A549 (cell line): ENCODE measurements at places on chromosomes 3 and 15.

GRCh38 chr3:49124991-49125670 is 4.5 kb upstream of the USP19 start:
- no peak for DNase-seq

DNA sequence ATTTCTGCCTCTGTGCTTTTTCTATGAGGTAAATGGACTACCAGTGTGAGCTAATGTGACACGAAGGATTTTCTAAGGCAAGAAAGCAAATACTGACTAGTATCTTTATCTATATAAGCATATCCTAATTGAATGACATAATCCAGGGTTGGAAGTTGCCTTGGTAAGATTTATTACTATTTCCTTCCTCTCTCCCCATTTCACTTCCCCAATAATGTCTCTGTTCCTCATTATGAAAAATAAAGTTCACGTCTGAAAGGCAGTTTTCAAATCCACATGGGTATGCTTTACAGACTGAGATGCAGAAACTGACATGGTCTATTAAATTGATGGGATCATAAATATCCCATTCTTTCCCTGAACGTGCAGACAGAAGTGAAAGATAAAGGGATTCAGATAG is 86.0 kb downstream of the DTWD1 start:
- no peak for DNase-seq

DNA sequence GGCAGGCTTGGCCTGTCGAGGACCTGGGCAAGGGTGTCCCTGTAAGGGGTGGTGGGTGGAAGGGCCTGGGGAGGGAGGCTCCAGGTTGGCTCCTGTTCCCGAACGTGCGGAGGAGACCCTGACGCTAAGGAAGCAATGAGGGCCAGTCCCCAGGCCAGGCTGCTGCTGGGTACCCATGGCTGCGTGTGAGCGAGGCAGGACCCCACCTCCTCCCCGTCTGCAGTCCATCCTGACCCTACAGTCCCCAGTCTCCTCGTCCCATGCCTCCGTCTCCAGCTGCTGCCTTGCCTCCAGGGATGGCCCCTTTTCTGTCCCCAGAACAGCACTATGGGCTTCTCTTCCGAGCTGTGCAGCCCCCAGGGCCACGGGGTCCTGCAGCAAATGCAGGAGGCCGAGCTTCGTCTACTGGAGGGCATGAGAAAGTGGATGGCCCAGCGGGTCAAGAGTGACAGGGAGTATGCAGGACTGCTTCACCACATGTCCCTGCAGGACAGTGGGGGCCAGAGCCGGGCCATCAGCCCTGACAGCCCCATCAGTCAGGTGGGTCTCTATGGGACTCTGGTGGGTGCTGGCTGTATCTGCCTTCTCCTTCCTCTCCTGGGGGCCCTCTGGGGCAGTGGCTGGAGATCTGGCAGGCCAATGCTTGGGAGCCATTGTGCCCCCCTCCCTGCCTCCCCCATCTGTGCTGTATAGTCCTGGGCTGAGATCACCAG is 571 bp downstream of the FES start:
- no peak for DNase-seq

DNA sequence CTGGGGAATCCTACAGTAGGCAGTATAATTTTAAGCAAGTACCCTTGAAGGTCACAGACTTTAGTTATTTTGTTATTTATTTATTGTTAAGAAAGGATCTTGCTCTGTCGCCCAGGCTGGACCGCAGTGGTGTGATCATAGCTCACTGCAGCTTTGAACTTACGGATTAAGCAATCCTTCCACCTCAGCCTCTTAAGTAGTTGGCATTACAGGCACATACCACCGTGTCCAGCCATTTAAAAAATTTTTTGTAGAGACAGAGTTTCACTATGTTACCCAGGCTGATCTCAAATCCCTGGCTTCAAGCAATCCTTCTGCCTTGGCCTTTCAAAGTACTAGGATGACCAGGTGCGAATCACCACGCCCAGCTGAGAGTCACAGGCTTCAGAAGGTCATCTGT is 22.1 kb upstream of the SH3BP5 start:
- no peak for DNase-seq

DNA sequence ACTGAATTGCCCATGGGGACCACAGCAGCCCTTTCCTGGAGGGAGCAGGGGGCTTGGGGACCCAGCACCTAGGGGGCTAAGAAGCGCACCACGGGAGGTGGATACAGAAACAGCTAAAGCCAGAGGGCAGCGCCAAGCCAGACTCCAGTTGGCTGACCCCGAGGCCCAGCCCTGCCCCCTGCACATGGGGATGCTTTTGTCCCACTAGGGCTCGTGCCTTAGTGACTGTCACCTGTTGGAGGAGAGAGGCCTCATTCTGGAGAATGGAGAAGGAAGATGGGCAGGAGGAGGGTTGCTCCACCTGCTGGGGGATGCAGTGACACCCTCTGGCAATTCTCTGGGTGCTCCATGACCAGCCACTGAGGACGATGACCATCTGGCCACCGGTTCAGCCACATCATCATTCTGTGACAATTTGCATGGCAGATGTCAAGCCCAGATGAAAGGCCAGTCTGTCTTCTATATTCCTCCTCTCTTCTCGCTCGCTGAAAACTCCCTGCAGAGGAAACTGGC is 167.8 kb upstream of the TLE3 start:
- no peak for DNase-seq

DNA sequence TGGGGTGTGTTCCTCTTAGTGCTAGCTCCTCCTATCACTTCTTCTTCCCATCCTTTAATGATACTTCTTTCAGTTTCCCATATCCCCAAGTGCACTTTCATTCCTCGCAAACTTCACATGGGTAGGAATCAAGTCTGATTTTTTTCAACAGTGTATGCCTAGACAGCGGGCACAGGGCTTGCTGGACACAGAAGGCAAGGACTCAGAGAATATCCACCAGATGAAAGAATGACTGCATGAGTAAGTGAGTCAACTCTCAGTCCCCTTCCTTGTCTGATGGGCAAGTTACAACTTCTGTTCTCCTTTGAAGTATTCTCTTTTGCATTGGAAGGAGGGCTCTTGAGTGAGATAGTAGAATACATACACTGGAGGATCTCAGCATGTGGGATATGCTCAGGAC is 3.1 kb upstream of the SQOR start:
- no peak for DNase-seq

- DNase-seq: no peak
Measured at GRCh38 chr3:107600780-107601179, 78.0 kb downstream of the BBX start.

- DNase-seq: no peak
Measured at GRCh38 chr3:81871358-81872155, 110.1 kb upstream of the GBE1 start.

DNA sequence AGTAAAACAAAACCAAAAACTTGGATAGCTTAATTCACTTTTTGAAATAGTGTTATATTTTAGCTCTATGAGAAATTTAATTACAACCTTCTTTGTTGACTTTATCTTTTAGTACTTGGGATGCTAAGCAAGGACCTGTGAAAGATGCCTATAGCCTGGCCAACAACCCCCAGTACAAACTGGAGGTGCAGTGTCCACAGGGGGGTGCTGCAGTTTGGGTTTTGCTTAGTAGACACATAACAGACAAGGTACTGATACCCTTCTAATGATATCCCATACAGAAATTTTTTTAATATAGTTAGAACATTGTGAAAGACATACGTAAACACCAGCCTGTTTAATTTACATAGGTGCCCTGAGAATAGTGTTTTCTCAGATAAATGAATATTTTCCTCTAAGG is 35.3 kb downstream of the CAPN7 start:
- peak; percentile 32 for DNase-seq

DNA sequence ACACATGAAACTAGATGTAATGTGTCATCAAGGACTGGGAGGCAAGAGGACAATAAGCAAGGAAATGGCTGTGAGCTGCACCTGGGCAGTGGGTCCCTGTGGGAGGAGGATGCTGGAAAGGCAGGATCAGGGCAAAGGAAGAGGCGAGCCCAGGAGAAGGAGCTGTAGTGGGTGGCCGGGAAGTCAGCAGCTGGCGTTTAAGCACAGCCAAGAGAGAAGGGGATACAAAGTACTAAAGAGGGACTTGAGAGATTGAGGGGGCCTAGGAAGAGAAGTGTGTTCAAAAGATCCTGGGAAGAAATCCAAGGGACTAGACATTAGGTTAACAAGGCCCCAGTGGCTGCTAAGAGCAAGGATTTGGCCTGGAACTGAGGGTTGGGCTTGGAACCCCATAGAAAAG is 188.5 kb upstream of the SLC24A5 start:
- no peak for DNase-seq

DNA sequence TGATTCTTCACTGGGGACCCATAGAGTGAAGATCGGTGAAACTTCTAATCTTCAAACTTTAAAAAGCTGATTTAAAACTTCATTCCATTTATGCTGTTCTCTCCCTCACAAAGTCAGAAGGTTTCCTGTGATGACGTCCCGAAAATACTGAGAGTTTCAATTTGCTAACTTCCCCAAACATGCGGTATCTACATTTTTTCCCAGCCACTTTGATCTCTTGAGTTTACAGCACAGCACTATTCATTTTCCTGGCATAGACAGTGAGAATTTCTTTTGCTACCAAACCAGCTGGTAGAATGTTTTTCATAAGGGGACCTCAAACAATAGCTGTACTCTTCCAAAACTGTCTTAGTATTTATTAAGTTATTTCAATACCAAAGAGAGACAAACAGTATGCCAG is 156.8 kb downstream of the LSAMP start:
- DNase-seq: no peak

GRCh38 chr3:185582871-185583270 is 3.2 kb upstream of the SENP2 start:
- DNase-seq: no peak

DNA sequence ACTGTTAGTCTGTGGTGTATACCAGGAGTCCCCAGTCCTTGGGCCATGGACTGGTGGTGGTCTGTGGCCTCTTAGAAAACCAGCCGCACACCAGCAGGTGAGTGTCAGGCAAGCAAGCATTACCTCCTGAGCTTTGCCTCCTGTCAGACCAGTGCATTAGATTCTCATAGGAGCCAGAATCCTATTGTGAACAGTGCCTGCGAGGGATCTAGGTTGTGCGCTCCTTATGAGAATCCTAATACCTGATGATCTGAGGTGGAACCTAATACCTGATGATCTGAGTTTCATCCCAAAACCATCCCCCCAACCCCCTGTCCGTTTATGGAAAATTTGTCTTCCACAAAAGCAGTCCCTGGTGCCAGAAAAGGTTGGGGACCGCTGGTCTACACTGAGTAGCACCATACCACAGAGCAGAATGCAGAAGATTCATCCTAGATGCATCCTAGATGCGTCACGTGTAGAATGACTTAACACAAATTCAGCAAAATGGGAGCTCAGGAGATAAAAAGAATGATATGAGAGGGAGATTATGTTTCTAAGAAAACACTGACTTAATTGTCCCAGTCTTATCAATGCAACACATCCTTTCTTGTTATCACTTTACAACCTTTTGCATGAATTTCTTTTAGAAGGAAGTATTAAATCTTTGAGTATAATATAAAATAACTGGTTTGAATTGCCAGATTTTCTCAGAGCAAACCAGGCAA is 28.5 kb downstream of the SELENOT start:
- no peak for DNase-seq

- no peak for DNase-seq
Measured at GRCh38 chr3:52120556-52121463, 33.4 kb downstream of the POC1A start.

DNA sequence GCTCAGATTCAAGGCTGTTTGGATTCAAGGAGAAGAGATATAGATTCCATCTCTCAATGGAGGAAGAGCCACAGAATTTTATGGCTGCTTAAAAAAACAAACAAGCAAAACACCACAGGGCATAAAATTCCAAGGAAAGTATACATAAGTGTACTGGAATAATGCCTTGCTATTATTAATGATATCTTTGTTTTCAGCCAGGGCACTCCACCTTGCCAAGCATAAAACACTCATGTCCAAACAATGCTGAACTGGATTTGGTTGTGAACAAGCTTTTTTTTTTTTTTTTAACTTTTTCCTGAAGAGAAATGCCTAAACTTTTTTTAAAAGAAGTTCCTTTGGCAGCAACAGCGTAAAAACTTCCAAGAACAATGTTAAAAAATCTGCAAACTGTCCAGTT is 4.8 kb upstream of the CLSTN2 start:
- DNase-seq: no peak

GRCh38 chr3:104629038-104629437 is 737.7 kb upstream of the ALCAM start:
- no peak for DNase-seq

- no peak for DNase-seq
Measured at GRCh38 chr3:53071882-53072431, 26.1 kb upstream of the SFMBT1 start.

DNA sequence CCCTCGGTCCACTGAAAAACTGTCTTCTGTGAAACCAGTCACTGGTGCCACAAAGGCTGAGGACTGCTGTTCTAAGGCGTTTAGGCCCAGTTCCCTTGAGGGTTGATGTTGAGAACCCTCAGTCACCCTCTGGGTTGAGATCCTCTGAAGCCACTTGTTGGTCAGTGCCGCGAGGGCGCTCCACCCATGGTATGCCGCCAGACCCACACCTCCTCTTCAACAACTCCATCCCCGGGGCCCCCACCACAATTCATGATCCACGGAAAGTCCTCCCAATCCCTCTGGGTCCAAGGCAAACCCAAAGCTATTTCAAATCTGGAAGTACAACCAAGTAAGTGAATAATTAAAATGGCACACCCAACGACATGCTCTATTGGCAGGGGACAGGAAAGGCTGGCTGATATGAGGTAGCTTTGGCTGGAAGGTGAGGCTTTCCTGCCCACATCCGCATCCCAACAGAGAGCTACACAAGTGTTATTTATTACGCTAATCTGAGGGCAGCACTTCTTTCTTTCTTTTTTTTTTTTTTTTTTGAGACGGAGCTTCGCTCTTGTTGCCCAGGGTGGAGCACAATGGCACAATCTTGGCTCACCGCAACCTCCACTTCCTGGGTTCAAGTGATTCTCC is 58.1 kb downstream of the XXYLT1 start:
- DNase-seq: no peak

GRCh38 chr3:45199837-45200648 is 26.0 kb downstream of the TMEM158 start:
- peak; percentile 65 for DNase-seq

DNA sequence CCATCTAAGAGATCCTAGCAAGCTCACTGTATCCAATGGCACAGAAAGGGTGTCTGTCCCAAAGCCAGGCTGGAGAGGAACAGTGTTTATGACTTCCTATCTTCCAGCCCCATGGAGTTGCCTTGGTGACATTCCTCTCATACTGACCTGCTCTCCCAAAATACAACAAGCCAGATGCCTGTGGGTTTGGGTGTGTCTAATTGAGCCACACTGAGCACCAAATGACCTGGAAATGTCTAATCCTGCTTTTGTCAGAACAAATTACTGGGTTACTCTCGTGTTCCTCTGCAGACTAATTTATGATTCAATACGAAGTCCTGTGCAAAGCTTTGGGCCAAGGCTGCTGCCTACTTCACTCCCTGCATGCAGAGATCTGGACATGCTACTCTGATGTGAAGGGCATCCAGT is 98.1 kb upstream of the STRIT1 start:
- DNase-seq: peak; percentile 20

GRCh38 chr15:71096676-71097075 is 18.6 kb upstream of the THSD4 start:
- DNase-seq: no peak

DNA sequence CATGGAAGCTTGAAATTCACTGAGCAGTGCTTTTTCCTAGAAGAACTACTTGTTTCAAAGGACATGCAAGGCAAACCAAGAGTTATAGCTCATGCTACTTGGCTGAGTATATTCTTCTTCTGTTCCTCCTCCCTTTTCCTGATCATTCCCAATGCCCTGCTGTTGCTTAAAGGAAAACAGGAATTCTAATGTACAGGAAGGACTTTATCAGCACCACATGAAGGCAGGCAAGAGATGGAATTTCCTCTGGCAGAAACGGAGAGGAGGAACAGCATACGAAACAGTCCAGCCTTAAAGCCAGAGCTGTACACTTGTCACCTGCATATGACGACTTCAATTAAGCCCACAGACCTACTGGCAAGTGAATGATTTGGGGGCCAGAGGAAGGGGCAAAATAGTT is 15.7 kb downstream of the MEIS2 start:
- DNase-seq: no peak
